Activated T-helper 1 cell treated with anti-CD3 and anti-CD28 coated beads, Interleukin-2, amount 50 U/mL, for 16 hours (primary cell): ENCODE measurements at places on chromosomes 6 and 20.

DNA sequence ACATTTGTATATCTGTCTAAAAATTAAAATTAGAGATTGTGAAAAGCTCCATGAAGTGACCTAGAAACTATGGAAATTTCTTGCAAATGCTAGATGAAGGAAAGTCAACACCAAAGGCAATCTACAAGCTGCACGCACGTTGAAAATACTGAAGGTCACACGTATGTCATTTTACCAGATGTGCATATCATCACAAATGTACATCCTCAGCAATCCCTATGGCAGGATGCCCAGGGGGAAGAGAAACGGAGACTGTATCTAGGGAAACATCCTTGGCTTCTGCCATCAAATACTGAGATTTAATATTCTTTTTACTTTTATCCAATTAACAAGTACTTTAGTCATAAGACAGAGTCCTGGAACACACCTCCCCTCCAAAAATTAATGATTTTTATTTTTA lies 672.0 kb downstream of the RNF144B start:
- DNase-seq, result no peak

GRCh38 chr6:15255909-15256395 lies 10.1 kb downstream of the JARID2 start:
- no peak for DNase-seq

- no peak for DNase-seq
Measured at GRCh38 chr6:147829418-147829817, 320.9 kb downstream of the SAMD5 start.

DNA sequence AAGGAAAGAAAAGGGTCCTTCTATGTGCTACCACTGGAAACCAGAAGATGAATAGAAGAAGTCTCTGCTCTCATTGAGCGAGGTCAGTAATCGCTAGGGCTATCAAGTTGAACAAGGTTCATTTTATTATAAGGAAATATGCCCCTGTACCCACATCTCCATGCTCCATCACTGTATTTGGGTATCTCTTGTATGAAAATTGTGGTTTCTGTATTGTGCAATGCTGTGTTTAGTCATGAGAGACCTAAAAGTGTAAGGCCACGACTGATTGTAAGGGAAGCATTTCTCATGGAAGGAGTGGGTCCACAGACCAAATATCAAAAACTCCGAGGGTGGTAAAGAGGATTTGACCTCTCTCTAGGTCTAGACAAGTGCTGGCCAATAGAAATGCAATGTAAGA lies 3.6 kb upstream of the HS3ST5 start:
- DNase-seq, result no peak

- DNase-seq, result no peak
Measured at GRCh38 chr6:63792736-63793464, 157.3 kb downstream of the PHF3 start.

- no peak for DNase-seq
Measured at GRCh38 chr6:21033575-21034026, 499.3 kb downstream of the CDKAL1 start.

DNA sequence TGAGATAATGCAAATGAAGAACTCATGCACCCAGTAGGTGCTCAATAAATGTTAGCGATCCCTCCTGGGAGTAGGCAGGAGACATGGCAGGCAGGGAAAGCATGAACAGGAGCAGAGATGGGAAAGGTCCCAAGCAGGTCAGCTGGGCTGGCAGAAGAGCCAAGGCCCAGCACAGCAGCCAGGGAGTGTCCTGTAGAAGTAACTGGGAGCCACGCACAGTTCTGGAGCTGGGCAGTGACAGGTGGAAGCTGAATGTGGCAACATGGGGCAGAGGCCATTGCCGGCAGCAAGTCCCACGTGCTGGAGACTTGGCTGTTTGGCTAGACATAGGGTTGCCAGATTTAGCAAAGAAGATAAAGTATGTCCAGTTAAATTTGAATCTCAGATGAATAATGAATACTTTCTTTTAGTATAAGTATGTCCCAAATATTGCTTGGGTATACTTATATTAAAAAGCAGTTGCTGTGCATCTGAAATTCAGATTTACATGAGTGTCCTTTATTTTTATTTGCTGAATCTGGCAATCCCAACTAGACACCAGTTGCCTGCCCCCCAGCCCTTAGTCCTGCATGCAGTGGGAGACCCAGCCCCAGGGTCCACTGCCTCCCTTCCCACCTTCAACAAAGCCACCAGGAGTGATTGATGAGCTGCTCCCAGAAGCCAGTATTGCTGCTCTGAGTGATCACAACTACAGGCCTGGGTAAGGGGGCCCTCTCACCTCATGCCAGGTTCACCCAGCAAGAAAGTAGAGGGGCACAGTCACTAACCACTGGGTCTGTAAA lies 3.7 kb upstream of the LPIN3 start:
- DNase-seq, result no peak

DNA sequence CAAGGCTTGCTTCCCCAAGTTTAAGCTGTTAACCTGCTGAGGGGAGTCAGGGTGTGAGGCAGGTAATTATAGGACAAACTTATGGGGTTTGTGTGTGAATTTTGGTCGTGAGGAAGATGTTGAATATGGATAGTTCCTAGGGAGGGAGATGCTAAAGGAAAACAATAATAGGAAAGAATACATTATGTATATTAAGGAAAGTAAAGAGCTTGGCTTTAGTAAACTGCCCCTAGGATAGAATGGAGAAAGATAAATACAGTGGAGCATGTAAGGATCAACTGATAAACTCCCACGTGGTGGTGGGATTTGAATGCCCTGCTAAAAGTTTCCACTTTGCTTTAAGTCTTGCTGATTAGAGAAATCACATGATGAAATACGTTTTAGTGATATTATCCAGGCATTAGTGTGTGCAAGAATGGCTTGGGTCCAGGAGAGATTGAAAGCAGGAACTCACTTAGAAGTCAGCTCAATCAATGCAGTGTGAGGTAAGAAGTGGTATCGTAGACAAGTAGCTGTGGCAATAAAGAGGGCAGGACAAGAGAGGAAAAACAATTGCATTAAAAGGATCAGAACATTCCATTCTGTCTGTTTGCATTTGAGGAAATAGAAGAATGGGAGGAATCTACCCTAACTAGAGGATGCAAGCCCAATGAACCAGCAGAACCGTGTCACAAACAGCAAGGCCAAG lies 52.5 kb downstream of the RPS12 start:
- DNase-seq, result no peak

- DNase-seq, result no peak
Measured at GRCh38 chr6:37100745-37101144, 69.2 kb upstream of the PIM1 start.

GRCh38 chr6:35264550-35265274 lies 5.2 kb downstream of the ZNF76 start:
- DNase-seq, result no peak

- DNase-seq, result no peak
Measured at GRCh38 chr20:17287503-17287902, 60.7 kb downstream of the PCSK2 start.

DNA sequence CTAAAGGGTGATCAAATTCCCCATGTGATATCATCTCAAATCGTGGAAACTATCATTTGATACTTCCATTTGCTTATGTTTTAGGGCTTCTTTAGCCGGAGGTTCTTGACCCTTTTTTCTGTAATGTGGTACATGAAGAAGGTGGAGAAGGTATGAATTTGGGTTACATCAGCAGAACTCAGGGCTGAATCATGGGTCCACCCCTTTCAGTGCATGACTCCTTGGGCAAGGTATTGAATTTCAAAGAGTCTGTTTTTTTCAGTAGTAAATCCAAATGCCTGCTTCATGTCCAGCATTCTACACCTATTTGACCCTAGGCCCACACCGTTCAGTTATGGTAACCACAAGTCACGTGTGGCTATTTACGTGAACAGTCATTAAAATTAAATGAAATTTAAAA lies 30.6 kb upstream of the QKI start:
- no peak for DNase-seq

DNA sequence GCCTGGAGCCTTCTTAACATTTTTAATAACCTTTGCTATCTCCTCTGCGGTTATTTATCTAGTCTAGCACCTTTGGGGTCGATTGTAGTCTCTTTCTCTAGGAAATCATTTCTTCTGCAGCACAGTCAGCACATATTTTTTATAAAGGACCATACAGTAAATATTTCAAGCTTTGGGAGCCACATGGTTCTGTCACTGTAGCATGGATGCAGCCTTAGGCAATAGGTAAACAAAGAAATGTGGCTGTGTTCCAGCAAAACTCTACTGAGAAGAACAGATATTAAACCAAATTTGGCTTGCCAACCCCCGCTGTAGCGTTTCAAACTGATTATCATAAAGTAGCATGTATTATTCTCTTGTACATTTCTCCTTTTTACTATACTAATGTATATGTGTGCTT lies 95.7 kb downstream of the SLC23A2 start:
- no peak for DNase-seq

GRCh38 chr6:27019651-27020552 lies 227.6 kb upstream of the PRSS16 start:
- DNase-seq, result peak; percentile 19

DNA sequence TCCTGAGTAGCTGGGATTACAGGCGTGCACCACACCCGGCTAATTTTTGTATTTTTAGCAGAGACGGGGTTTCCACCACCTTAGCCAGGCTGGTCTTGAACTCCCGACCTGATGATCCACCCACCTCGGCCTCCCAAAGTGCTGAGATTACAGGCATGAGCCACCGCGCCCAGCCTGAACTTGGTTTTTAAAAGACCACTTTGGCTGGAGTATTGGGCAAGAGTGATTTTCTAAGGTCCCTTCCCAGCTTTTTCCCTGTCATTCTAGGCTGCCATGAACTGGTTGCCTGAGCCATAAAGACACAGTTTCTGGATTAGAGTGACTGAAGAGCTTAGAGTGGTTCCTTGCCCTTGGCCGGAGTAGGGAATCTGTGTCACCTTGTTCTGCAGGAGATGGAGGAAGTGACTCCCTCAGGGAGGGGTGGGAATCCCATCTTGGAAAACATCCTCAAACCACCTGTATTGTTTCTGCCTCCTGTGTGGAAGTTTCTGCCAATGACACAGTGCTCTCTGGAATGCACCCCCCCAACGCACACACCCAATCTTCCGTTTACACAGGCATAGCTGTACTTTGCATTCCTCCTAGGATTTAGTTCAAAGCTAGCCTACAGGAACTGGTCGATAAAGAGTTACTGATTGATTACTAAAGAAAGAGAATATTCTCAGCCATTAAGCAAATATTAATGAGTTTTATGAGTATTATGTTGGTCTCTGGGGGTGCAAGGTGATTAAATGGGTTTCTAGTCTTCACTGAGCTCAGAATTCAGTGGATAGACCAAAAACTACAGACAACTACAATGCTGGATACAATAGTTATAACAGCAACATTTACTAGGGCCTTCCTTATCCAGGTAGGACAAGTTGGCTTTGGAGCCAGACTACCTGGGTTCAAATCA lies 18.2 kb downstream of the BCL2L1 start:
- DNase-seq, result no peak

DNA sequence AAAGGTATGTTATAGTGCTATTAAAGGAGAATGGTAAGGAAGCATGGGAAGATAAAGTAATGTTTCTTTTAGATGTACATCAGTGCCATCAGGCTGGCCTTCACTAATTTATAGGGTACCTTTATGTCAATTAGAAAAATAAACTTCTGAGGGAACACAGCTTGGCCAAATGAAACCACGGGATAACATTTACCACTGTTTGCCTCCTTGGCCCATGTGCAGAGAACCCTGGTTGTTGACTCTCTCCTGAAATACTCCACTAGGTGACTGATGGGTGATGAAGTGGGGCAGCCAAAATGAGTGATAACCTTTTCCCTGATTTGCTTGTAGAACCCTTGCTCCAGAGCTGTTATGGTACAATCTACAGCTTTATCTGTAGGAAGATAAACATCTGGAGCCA lies 9.5 kb downstream of the TRIM38 start:
- DNase-seq, result no peak

DNA sequence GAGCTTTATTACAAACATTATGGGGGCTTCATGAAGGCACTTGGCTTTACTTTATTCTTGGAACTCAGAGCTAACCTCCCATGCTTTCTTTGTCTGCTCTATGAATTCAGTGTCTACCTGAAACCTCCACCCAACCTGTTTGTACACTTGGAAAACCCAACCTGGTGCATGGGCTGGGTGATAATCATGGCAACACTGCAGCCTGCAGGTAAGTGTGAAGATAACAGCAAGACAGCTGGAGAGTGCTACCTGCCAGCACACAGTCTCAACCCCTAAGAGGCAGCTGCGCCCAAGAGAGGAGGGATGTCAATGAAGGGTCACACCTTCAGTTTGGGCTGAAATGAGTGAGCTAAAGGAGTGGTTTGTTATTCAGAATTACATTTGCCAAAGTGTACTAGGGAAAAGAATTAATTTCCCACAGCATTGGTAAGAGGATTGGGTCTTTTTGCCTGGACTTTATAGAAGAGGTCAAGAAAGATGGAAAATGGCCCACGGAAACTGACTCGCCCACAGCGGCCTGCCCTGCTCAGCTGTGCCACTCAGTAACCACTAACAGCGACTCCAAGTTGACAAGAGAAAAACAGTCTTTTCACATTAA lies 24.4 kb downstream of the FOXQ1 start:
- no peak for DNase-seq
